ENCODE measurements at places on chromosomes 7 and 10.

DNA sequence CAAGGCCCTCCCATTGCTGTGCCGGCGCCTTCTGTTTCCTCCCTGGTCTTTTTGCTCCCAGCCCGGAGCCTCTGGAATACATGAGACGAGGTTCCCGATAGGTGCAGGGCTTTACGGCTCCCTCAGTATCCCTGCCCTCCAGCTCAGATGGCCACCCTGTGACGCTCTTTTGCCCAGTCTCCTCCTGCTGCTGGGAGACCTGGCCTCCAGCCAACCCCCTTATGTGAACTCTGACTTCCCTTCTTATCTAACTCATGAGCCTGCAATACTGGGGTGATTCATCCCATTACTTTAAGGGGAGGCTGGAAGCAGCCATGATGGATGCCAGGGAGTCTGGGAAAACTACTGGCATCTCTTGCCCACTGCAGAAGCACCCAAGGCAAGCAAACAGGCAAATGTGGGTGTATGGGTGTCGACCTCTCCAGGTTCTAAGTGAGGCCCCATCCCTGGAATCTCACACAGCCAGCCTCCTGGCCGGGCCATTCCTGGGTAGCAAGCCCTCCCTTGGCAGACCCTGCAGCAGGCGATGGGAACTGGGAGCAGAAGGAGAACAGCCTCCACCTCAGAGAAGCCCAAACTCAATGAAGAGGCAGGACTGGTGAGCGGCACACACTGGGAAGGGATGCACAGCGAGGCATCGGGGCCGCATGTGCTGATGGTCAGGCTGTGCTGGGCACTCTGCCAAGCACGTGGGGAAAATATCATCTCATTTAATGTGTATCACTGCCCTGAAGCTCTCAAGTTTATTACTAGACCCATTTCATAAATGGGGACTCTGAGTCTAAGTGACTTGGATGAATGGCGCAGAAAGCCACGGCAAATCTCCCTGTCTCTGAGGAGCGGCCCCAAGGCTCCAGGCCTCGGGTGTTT is 97.5 kb downstream of the FAM53B start:
- DNase-seq, result no peak

DNA sequence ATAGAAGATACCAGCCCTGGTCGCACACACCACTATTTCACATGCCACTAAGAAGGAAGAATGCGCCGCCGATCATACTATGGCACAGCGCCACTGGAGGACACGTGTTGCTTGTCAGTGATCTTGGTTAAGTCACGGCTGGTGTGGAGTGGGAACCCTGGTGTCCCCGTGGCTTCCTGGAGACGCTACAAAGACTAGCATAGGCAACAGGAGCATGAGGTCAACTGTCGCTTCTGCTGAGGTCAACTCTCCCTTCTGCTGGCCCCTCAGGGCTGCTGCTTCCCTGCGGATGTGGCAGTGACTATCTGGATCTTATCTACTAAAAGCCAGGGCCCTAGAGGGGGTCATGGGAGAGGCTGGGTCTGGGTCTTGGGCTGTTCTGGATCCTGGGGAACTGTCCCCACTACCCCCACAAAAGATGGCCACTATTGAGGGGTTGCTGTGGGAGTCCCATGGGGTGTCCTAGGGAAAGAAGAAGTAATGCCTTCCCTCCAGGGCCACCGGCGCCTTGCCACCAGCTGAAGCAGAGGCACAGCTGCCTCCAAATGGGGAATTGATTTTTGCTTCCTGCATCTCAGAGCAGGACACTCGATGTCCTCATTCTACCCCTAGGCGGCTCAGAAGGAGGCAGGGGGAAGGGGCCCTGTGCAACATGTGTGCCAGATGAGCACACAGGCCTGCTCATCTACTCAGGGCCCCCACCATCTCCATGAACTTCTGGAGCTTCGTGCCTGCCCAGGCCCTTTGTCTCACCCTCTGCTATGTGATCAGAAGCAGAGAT is 76.6 kb upstream of the PPIF start:
- DNase-seq, result no peak

- DNase-seq, result no peak
These were observed 147.7 kb upstream of the AKR1E2 start for GRCh38 chr10:4678023-4678950.

DNA sequence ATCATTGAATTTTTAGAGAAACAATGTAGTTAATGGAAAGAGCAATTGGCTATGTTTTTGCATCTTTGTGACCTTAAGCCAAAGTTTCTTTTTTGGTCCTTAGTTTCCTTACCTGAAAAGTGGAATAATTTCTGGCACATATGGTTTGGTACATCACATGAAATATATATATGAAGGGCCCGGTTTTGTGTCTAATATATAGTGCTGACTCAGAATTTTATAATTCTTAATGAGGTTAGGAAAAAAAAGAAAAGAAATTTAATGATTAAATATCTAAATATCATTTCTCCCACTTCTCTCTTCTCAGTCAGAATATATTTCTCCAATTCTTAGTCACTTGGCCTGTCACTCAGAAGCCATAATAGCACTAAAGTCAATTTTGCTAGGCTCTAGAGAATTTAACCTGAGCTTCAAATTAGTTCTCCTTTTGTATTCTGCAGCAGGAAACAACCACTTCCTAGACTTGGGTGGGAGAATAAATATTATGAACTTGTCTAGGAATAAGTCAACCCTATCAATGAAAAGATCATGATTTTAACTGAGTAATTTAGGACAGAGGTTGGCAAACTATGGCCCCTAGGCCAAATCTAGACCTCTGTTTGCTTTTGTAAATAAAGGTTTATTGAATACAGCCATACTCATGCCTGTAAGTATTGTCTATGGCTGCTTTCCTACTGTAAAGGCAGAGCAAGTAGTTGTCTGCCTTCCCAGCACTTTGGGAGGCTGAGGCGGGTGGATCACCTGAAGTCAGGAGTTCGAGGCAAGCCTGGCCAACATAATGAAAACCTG is 34.6 kb downstream of the PPP1R9A start:
- no peak for DNase-seq

Data from ecto neural progenitor cell (in vitro differentiated cells).